ENCODE measurements at places on chromosomes 1 and 21. TPM values are rescaled to one million over a fixed set of nuclear protein-coding genes. Genes with fewer than 3 reads are reported as not detected.
A peak's percentile ranks its signal among the peaks of the same experiment; 100 is the strongest.

The COL11A1 gene
- not detected for total RNA-seq

The C1QTNF12 gene
- total RNA-seq, result 0.55 TPM

GRCh38 chr21:25903607-25904006 is 168.8 kb downstream of the GABPA start:
- no peak for DNase-seq

DNA sequence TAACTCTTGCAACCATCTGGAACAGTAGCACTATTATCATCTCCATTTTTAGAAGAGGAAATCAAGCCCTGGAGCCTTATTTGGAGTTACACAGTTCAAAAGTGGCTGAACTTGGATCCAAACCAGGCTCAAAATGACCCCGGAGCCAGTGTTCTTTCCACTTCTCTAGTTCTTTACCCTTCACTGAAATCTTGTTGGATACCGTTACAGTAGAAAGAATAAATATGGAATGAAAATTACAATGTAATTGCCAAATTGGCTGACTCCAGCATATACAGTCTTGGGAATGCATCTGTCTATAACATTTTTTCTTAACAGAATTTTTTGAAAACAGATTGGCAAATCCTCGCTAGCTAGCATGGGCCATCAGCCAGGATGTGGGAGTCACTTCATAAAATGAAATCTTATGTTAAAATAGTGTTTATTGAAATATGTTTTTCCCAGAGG is 261.4 kb downstream of the CTH start:
- no peak for DNase-seq

- DNase-seq, result no peak
These were observed 3.1 kb downstream of the B3GALT6 start for GRCh38 chr1:1235016-1235744.

GRCh38 chr21:33844104-33844889 is 71.3 kb downstream of the ATP5PO start:
- DNase-seq, result peak; percentile 32

DNA sequence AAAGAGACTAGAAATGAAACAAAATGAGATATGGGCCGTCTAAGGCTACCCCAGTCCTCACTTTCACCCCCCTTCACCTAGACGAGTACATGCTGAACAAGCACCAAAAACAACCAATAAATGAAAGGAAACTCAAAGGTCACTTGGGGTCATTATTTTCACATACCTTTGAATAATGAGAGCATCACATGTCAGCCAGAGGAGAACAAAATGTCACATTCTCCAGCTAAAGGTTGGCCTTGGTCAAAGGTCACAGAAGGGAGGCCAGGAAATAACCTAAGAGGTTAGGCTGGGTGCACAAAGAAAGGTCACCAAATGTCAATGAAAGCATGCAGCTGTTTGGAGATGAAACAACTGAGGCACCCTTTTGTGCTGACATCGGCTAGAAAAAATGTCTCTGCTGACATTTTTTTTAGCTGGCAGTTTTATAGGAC is 288.7 kb upstream of the USP25 start:
- DNase-seq, result no peak

The GJB5 gene
- not detected for total RNA-seq

The APOBEC4 gene
- 0.11 TPM for total RNA-seq

DNA sequence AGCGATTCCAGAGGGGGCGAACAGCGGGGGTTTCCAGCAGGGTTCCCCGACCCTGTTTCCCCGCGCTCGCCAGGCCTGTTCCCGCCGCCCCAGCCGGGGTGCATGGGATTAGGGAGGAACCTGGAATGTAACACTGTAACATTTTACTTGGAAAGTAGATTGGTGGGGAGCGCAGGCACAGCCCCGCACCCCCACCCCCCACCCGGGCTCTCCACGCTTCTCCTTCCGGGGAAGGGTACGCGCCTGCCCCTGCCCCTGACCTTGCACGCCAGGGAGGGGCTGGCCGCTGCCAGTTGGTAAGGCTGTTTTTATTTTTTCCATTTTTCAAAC is 427 bp downstream of the FAM3B start:
- no peak for DNase-seq

DNA sequence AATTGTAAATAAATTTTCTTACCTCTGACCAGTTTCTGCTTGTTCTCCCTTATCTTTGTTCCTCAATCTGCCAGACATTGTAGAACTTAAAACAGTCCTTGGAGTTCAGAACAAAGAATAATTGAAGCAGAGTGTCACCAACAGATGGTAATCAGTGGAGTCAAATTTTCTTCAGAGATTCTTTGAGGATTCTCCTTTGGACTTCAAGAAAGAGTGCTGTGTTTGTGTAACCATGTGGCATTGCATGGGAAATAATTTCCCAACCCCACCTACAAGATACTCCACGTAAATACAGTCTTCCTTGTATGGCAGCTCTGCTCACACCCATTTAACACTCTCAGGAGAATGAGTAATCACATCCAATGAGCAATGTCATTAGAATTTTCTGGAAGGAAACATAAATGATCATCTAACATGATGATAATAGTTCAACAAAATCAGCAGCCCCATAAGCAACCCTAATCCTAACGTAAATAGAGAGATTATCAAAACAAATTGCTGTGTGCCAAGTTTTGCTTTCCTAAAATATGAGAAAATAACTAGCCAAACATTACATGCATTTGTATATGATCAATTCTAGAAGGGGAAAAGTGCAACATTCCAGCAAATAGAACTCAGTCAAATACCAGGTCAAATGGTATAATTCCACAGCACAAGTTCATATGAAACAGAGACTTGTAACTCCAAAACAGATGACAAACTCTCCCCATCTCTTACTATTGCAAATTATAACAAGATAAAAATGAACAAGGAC is 6.9 kb upstream of the DENND1B start:
- no peak for DNase-seq

DNA sequence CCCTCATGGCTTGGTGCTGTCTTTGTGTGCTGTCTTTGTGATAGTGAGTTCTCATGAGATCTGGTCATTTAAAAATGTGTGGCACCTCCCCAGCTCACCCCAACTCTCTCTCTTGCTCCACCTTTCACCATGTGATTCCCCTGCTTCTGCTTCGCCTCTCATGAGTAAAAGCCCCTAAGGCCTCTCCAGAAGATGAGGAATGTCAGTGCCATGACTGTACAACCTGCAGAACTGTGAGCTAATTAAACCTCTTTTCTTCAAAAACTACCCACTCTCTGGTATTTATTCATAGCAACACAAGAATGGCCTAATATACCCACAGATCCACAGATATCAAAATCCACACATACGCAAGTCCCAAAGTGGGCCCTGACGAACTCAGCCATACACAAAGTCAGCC is 88.9 kb upstream of the PPP2R5A start:
- no peak for DNase-seq

GRCh38 chr1:53249706-53250105 is 11.4 kb upstream of the MAGOH start:
- no peak for DNase-seq

DNA sequence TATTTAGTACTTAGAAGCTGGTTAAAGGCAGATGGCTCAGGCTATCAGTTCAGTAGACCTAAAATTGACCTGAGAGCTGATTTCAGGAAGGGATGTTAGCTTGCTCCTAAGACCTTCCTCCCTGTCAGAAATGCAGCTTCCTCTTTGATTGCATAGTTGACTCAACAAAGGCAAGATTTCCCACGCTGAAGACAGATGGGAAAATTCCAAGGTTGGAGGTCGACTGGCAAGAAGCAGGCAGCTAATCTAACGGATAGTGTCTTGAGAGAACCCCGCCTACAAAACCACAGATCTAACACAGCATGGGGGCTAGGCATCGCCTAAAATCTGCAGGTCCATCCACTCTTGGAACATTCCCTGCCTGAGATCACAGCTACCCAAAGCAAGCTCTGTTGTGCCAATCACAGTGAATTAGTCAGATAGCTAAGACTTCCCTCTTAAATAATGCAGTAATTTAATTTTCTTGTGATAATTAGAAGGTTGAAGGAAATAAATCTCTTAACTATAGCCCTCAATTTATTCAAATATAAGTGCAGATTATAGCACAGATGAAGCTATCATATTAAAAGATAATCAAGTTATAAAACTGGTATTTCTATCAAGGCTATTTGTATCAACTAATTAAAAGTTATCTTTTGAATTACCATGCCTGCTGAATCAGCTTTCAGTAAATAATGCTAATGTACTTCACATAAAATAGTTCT is 357.8 kb upstream of the SGIP1 start:
- no peak for DNase-seq

DNA sequence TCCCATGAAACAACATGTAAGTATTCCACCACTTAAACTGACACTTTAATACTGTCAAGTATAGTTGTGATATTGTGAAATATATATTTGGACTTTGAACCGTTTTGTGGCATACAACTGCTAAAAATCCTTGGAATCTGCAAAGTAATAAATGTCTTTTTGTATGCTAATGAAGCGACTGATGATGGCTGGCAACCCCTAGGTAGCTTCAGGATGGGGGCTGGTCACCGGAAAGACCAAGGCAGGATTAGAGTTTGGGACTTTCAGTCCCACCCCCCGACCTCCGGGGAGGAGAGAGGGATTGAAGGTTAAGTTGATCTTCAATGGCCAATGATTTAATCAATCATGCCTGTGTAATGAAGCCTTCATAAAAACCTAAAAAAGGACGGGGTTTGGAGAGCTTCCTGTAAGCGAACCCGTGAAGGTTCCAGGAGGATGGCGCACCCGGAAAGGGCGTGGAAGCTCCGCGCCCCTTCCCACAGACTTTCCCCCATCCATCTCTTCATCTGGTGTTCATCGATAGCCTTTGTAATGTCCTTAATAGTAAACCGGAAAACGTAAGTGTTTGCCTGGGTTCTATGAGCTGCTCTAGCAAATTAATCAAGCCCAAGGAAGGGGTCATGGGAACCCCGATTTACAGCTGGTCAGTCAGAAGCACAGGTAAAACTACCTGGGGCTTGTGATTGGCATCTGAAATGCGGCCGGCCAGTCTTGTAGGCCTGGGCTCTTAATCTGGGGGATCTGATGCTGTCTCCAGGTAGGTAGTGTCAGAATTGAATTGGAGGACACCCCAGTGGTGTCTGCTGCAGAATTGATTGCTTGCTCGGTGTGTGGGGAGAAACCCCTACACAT is 1.8 kb upstream of the ZNF281 start:
- DNase-seq, result no peak

The C1orf105 gene
- 8.5 TPM for total RNA-seq

The VANGL2 gene
- 2.1 TPM for total RNA-seq

DNA sequence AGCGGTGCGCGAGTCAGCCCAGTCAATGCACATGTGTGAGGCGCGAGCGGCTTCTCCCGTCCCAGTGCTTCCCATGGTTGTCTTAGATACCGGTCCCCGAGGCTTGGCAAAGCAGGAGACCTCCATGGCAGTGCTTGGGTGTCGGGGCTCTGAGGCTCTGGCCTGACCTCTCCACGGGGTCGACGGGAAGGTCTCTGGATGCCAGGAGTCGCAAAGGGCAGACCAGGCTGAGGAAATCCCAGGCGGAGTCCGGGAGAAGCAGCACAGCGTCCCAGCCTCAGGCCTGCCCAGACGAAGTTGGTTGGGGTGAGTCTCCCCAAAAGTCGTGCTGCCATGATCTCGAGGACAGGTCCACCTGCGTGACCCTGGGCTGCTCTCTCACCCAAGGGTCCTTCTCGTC is 3881.6 kb downstream of the SRGAP2C start:
- no peak for DNase-seq

DNA sequence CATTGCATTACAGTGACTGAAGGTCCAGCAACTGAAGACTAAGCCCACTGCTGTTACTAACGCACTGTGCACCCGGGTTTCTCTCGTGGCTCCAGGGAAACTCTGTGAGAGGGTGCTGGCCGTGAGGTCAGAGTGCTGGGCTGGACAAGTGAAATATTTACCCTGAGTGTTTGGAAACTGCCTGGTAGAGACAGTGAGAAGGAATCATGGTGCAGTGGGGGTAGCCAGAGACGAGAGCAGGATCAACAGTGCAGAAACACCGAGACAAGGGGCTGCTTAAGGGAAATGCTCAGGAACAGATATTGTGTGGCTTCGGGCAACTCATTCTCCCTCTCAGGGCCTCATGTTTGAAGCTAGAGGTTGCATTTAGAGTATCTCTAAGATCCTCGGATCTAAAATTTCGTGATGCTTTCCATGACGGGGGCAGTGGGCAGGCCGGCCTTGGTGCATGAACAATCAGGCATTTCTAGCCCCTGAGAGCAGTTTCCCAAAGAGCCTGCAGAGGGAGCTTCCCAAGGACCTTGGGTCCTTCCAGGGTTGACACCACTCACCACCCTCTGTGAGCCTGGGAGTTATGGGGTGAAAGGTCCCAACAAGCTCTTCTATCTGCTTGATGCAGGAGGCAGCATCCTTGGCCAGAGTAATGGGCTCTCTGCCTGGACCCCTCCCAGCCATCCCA is 9.7 kb downstream of the CD2 start:
- no peak for DNase-seq

DNA sequence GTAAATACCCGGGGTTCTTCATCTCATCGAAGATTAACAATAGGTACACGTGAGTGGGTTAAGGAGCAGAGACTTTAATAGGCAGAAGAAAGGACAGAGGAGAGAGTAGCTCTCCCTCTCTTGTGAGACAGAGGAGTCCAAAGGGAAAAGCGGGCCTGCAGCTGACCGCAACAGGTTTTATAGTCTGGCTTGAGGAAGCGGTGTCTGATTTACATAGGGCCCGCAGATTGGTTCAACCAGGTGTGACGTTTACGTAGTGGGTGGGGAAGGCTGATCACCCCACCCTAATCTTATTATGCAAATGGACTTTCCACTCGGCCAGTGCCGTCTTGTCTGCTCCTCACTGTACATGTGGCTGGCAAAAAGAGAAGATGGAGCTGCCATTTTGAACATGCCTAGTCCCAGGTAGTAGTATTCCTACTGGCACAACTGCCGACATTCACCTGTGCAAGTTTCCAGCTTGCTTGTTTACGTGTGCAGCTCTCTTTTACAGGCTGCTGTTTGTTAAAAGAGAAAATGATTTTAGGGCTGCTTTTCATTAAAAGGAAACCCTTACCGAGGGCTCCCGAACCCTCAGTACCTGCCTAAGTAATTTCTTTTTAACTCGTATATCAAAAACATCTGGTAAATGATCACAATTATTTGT is 10.6 kb downstream of the CDC14A start:
- no peak for DNase-seq

DNA sequence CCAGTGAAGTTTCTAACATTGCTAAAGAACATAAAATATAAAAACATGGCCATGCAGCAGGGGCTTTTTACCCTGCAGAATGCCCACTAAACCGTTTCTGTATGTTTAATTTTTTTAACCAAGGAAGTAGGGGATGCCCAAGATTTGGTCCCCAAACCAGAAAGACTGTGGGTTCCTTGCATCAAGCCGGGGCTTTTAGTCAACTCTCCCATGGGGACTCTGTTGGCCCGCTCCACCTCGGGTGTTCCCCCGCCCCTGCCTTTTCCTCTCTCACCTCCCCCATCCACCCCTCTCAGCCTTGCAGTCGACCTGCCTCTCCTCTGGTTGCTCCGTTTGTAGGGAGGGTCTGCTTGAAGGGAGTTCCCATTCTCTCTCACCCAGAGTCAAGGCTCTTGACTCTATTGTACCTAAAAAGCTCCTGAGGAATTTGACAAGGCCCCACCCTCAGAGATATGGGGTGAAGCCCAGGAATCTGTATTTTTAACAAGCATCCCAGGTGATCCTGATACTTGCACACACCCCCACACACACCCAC is 117.5 kb downstream of the TOMM20 start:
- DNase-seq, result no peak

The TARS2 gene
- 32.2 TPM for total RNA-seq

- DNase-seq, result no peak
These were observed 98.9 kb downstream of the RGS2 start for GRCh38 chr1:192907545-192908243.

GRCh38 chr21:45354970-45355369 is 50.0 kb upstream of the COL18A1 start:
- DNase-seq, result no peak

The RLF gene
- 13.2 TPM for total RNA-seq

The TCEA3 gene
- 78.6 TPM for total RNA-seq

- no peak for DNase-seq
These were observed 26.2 kb upstream of the LYST start for GRCh38 chr1:235892734-235893413.
